ENCODE measurements at places on chromosomes 5 and 9.
A peak's percentile ranks its signal among the peaks of the same experiment; 100 is the strongest.

DNA sequence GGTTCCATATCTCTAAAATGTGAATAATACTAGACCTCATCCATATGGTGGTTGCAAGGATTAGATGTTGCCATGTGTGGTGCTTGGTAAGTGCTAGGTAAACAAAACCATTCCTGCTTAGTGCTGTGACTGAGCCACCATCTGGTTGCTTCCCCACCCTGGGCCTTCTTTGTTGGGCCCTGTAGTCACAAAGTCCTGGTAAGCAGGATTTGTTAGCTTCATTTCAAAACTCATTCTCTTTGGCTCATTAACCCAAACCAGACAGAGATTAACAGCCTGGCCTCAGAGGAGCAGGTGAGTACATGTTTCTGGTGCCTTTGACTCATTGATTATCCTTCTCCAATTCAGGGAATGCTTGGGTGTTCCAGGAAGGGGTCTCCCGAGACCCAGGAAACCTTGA is 240.2 kb downstream of the ARHGAP26 start:
- no peak for DNase-seq

GRCh38 chr5:7425830-7426229 is 29.9 kb downstream of the ADCY2 start:
- DNase-seq: no peak

GRCh38 chr5:95555553-95555952 is 652 bp downstream of the ARSK start:
- DNase-seq: no peak

- no peak for DNase-seq
These were observed 36.6 kb downstream of the SEMA4D start for GRCh38 chr9:89461265-89461664.

- DNase-seq: peak; percentile 64
These were observed 59.4 kb upstream of the TNFSF8 start for GRCh38 chr9:114989600-114990410.

DNA sequence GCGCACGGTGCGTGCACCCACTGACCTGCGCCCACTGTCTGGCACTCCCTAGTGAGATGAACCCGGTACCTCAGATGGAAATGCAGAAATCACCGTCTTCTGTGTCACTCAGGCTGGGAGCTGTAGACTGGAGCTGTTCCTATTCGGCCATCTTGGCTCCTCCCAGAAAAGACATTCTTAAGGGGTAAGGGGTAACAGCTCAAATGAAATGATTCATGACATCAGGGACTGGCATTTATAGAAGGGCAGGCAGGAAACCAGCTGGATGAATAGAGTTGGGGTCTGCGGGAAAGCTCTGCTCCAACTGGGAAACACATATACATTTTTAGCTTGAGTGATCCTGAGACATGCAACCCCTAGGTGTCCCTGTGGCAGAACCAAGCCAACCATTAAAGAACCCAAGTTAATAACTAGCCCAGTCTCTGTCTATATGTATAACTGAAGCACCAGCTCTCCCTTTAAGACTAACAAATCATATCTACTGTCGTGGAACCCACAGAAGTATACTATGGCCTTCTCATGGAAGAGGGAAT is 119.3 kb downstream of the LMNB1 start:
- DNase-seq: no peak

- DNase-seq: peak; percentile 89
These were observed 353 bp upstream of the PAX5 start for GRCh38 chr9:37034305-37034937.

- DNase-seq: no peak
These were observed 2.4 kb upstream of the DBN1 start for GRCh38 chr5:177475563-177476427.

- no peak for DNase-seq
These were observed 121.2 kb upstream of the LIFR start for GRCh38 chr5:38677636-38678035.

- DNase-seq: no peak
These were observed 405.4 kb downstream of the DMAC1 start for GRCh38 chr9:7394002-7394774.

DNA sequence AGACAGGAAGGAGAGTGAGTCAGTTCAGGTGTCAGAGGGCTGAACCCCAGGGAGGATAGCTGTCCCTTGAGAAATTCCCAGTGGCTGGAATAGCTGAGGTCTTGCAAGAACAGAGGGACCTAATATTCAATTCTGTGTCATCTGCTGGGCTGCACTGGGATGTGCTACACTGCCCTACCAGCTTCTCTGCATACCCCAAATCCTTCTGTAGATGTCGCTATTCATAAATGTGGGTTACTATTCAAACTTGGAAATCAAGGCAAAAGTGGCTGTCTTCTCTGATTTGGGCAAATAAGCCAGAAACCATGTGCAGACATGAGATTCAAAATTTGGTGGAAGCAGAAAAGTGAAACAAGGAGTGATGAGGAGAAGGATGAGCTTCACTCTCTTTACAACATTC is 16.3 kb downstream of the TNFSF8 start:
- DNase-seq: no peak

DNA sequence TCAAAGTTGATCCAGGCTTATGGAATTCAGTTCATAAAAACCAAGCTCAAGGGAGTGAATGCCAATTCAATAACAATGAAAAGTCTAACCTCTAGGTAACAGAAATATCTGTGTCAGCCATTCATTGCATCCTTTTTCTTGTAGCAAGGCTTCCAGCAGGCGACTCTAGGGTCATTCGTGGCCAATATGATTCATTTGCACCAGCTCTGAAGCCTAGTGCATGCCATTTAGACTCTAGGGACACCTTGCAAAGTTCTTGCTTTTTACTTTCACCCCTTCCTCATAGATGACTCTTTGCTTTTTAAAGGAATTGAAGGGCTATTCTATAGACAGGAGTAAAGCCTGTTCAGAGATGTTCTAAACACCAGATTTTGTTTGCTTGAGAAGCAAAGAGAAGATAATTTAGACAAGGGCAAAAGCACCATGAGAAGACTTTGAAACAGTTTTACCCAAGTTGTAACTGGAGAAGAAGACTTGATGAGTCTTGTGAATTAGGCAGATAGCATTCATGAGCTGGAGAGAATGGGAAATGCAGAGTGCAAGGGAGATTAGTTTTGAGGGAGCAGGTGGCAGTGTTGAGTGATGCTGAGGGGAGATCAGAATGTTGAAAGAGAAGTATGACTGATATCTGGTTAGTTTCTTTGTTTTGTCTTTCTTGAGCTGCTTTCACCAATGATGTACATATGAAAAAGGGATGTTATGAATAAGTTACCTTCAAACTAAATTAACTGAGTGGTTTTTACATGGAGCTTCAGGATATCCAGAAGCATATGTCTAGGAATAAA is 94.5 kb downstream of the F2RL2 start:
- no peak for DNase-seq

DNA sequence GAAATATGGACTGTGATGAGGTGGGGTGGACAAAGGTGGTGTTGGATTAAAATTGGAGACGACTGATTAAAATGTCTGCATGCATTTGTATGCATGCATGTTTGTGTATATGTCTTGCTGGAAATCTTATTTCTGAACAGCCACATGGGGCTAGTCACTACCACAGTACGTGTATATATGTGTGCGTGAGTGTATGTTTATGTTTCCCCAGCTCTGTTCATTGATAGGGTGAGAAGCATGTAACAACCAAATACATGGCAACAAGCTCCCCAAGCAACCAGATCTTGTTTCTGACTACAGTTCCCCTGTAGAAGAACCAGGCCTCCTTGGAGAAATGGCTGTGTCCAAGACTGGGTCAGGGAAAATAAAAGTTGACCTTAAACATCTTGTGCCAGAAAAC is 139.7 kb downstream of the GNA14 start:
- no peak for DNase-seq

DNA sequence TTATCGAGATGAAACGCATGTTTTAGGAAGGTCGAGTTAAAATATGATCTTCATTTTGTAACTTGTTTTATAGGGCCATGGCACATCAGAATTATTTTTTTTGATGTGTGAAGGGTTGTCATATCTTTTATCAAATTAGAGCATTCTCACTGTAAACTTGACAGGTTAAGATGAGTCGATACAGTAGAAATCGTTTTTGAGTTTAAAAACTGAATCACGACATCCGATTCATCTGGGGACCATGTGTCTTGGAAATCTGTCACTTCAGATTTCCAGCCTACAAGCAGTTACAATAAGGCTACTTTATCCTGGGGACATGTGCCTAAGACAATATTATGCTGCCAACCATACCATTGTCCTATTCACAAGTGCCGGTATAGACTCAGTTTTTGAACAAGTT is 136.2 kb downstream of the ALDH1A1 start:
- DNase-seq: no peak

DNA sequence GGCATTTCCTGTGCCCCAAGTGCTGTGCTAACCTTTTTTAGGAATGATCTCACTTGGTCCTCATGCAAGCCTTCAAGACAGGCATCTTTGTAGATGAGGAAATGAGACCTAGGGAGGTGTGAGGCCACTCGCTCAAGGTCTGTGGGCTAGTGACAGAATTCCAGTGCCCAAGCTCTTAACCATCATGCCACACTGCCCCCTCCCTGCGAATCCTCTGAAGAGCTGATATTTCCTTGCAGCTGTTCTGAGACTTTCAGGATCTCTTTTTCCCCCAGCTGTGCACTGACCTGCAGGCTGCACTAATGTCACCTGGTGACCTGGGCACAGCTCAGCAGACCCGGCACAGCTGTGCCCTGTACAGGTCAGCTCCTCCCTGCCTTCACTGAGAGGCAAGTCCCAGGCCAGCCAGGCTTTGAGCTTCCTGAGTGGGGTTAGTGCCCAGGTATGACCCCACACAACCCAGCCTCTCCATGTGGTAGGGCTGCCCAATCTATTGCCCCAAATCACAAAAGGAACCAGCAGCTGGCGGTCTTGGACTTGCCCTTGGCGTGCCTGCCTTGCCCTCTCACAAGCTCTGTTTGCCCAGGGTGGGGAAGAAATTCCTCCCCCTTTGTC is 32.7 kb downstream of the MORN5 start:
- no peak for DNase-seq

GRCh38 chr9:130090915-130091314 is 37.2 kb downstream of the GPR107 start:
- DNase-seq: no peak

DNA sequence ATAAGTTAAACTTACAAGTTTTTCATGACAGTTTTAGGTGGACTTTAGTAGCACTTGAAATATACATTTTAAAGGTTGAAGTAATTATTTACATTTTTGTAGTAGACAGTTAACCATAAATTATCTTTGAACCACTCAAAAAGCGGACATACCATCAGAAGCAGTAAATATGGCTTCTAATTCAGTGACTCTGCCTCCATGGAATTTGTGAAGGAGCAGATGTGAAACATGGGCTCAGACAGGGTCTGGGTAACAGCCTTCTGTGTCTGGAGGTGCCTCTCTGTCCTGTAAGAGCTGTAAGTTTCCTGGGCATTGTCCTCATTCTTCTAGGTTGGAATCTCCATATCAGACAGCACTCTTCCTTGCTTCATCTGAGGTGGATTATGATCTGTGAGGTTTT is 12.4 kb downstream of the RLN2 start:
- no peak for DNase-seq

- no peak for DNase-seq
These were observed 472.8 kb downstream of the SPOCK1 start for GRCh38 chr5:137026296-137026695.

DNA sequence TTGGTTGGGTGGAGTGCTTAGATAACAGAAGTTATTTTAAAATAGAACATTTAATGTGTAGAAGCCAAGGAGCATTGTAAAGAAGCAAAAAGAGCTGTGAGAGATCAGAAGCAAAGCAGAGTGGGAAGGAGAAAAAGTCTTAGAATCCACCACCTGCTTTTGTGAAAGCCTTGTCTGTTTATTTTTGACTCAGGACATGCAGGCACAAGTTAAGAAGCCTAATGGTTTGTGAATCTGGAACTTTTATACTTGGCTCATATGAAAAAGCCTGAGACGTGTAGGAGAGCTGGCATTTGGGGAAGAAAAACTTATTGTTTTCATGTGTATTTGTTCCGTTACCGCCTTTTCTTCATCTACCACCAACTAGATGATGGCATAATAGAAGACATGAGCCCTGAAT is 38.5 kb upstream of the ITGA2 start:
- DNase-seq: no peak

GRCh38 chr5:213803-214395 is 4.1 kb downstream of the CCDC127 start:
- no peak for DNase-seq

DNA sequence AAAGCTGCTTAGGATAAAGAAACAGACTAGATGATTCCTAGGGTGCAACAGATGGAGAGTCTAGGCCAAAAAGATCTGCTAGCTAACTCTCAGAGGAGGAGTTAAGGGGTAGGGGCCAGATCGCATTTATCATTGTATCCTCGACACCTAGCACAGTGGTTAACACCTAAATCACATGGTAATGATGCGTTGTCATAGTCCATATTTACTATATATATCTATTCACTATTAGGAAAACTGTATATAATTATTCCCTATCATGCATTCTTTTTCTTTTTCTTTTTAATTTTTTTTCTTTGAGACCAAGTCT is 92.8 kb upstream of the SLC44A1 start:
- no peak for DNase-seq

- DNase-seq: no peak
These were observed 151.2 kb upstream of the ARRDC3 start for GRCh38 chr5:91534332-91534731.

GRCh38 chr9:111016016-111016415 is 22.3 kb downstream of the LPAR1 start:
- DNase-seq: no peak

GRCh38 chr5:14386884-14387624 is 194.5 kb upstream of the OTULINL start:
- DNase-seq: no peak

DNA sequence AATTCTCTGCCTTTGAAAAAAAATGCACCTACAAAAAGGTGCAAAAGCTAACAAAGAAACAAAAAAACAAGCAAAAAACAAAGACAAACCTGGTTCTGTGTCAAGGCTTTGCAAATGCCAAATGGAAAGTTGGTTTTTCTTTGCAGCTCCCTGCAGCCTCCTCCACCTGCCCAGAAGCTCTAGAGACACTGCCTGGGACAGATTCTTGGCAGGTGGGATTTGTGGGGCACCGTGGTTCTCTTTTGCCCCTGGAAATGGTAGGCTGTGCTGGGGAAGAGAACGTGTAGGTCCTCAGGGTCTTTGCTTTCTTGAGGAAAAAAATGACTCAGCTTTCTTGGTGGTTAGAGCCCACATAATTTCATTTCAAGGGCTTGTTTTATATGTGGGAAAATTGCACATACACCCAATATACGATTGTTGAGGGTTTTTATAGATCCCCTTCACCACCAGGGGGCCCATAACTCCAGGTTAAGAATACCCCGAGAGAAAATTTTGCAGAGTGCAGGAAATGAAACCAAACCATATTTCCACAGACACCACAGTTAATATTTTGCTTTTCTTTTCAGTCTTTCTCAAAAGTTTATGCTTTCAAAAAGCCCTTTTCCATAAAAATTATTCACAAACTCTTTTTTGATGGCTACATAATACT is 58.7 kb downstream of the NXNL2 start:
- no peak for DNase-seq

GRCh38 chr9:128556276-128556675 is 3.9 kb downstream of the SPTAN1 start:
- no peak for DNase-seq

DNA sequence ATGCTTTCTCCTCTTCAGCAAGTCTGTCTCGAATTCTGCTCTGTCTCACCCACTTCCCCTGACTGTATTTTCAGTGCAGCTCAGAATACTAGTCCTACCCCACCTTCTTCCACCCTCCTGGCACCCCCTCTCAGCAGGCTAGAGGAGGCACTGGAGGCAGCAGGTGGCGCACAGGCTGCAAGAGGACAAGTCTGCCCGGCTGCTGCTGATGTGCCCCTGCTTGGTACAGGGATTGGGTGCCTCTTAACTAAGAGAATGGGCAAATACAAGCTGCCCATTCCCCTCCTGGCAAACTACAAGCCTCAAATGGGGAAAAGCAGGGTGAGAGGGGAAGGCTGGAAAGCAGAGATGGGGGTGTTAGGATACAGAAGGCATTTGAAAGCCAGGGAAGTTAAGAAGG is 5.1 kb downstream of the TLN1 start:
- DNase-seq: peak; percentile 56

All from GM06990 (cell line).